ENCODE measurements at places on chromosomes 3 and 15.

- DNase-seq: no peak
Measured at GRCh38 chr3:170761103-170761502, 108.9 kb downstream of the RPL22L1 start.

GRCh38 chr3:50671331-50671730, 3.4 kb upstream of the DOCK3 start:
- DNase-seq: peak; percentile 42

GRCh38 chr3:194294199-194294894, 56.8 kb downstream of the CPN2 start:
- no peak for DNase-seq

- DNase-seq: no peak
Measured at GRCh38 chr3:176562331-176562730, 635.0 kb downstream of the TBL1XR1 start.

DNA sequence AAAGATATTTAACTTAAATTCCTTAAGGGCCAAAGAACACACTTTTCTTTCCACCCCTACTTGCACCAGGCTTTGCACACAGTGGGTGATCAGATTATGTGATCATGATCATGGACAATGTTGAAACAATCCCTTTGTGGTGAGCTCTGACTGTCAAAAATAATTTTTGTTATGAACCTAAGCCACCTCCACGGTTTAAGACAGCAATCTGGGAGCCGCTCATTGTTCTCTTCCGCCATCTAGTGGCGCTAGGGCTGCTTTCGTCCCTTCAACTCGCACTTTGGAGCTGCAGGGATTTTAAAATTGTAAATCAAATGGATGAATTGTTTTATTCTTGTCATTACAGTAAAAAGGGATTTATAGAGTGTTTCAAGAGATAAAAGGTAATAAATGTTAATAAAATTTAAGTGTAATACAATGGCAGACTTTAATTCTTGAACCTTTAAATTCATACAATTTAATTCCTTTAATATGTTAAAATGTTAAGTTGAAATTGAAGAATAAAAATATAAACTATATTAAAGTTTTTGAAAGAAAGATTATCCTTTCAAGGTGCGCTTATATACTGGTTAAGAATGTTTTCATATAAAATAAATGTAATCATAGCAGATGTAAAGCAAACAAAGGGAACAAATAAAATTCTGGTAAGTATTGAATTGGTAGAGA, 45.3 kb upstream of the ARL6 start:
- peak; percentile 30 for DNase-seq

DNA sequence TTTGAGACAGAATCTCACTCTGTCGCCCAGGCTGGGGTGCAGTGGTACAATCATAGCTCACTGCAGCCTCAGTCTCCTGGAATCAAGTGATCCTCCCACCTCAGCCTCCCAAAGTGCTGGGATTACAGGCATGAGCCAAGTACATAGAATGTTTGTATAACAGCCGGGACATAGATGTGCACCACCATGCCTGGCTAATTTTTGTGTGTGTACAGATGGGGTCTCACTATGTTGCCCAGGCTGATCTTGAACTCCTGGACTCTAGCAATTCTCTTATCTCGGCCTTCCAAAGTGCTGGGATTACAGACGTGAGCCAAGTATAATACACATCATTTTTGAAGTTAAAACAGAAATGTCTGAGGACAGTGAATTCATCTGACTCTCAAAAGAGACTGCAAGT, 93.5 kb downstream of the CORO2B start:
- no peak for DNase-seq

DNA sequence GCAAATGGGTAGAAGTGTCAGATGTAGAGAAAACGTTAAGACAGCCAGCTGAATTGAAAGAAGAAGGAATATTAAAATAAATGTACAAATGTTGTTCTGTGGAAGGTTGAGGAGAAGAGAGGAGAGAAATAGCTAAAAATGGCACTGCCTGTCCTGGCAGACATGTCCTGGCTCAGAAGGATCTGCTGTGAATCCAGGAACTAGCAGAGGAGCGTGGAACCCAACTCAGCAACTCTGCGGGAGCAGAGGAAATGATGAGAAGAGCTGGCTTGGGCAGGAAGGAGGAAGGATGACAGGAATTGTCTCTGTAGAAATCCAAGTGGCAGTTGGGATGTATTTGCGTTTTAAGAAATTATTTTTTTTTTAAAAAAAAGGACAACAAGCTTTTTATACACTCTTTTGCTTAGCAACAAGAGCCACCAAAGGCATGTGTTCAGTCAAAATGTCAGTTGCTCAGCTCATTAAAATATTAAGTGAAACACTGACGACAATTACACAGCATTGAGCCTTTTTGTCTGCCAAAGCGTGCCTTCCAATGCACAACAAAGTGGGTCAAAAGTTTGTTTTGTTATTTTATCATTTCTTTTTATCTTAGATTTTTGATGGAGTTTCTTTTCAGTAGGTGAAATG, 16.1 kb downstream of the NANOGP8 start:
- no peak for DNase-seq

- no peak for DNase-seq
Measured at GRCh38 chr3:124584245-124584551, 146.1 kb upstream of the UMPS start.

GRCh38 chr3:94787734-94788270, 724.9 kb downstream of the NSUN3 start:
- no peak for DNase-seq

- DNase-seq: peak; percentile 6
Measured at GRCh38 chr3:18635215-18635614, 210.1 kb upstream of the SATB1 start.

- DNase-seq: no peak
Measured at GRCh38 chr3:71244153-71244825, 339.2 kb downstream of the FOXP1 start.

- peak; percentile 92 for DNase-seq
Measured at GRCh38 chr3:31532587-31533168, at the start of gene STT3B. TSS of gene STT3B (plus strand) at chr3:31532925. CDS start at chr3:31532999, 74 bp downstream.

DNA sequence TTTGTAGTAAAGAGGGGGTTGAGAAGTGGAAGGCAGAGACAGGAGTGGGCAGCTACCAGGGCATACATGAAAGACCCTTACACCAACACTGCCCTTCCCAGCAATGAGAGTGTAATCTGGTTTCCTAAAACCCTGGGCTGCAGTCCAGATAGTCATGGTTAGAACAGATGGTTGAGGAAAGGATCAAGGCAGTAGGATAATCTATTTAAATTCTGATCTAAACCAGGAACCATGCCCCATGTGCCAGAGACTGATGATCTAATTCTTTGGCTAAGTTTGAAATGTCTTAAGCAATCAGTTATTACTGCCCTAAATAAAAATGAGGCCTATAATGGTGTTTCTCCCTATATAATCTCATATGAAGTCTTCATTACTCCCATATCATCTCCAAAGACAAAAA, 59.6 kb downstream of the PRTG start:
- no peak for DNase-seq

- no peak for DNase-seq
Measured at GRCh38 chr3:53707222-53707621, 139.0 kb downstream of the CHDH start.

DNA sequence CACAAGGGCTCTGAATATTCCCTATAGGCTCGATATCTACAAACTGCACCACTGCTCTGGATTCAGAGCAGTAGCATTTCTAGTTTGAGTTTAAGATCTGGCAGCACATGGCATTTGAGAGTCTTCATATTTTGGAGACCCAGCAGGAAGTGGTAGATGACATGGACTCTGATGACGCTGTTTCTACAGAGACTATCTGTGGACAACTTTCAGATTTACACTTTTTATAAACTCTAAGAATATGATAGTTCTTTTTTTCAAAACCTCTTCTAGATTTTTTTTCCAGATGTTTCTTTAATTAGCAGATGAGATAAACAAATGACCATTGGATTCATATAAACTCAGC, 35.8 kb downstream of the ARMC8 start:
- DNase-seq: no peak

- no peak for DNase-seq
Measured at GRCh38 chr3:149390772-149391212, 13.3 kb upstream of the TM4SF1 start.

GRCh38 chr3:35184775-35185174, 454.6 kb upstream of the ARPP21 start:
- DNase-seq: no peak

DNA sequence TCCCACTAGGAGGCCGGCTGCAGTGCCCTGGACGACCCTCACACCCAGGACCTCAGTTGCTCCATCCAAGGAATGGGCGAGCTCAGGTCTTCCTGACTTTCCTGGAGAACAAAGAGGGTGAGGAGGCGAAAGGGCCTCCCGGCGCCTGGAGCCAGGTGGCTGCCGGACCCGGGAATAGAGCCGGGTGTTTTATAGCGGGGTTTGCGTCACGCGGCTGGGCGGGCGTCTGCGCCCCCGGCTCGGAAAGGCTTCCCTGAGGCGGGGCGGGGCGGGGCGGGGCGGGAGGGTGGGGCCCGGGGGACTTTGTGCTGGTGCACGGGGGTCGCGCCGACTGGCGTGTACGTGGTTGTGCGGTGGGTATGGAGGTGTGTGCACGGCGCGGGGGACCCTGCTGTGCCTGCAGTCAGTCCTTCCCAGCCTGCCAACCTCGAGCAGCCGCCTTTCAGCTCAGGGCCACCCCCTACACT, 4.6 kb upstream of the PRKCD start:
- no peak for DNase-seq
